ENCODE measurements at places on chromosomes 5 and 9. TPM values are rescaled to one million over a fixed set of nuclear protein-coding genes. Genes with fewer than 3 reads are reported as not detected.

GRCh38 chr9:130088051-130088450 lies 34.3 kb downstream of the GPR107 start:
- no peak for DNase-seq

DNA sequence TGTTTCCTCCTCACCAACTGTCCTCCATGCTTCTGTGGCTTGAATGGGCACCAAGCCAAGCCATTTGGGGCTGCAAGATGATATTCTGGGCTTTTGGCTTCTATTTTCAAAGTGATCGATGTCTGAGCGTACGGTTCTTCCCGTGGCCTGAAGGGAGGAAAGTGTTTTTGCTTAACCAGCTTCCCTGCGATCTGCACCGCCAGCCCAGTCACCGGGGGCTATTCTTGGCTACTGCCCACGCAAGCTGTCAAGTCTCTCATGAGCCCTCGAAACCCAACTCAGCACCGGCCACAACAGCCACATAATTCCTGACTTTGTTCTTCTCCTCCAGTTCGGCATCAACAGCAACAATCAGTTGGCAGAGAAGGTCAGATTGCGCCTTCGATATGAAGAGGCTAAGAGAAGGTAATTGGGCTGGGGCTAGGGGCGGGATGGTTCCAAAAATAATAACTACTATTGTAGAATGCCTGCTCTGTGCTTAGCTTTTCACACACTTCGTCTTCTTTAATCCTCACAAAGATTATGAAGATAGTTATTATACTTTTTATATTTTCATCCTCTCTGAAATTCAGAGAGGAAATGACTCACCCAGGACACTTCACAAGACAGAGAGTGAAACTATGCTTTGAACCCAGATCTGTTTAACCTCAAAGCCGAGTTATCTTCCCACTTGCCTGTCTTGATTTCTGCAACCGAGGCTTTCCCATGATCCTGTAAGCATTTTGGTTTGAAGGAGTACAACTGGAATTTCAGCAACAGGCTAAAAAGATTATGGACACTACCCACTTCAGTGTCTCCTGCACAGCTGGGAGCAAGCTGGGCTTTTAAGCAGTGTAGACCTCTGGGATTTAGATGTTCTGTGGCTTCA lies 76.4 kb upstream of the RARS1 start:
- no peak for DNase-seq

- no peak for DNase-seq
Observed at GRCh38 chr9:93291536-93292287, 107.8 kb downstream of the WNK2 start.

DNA sequence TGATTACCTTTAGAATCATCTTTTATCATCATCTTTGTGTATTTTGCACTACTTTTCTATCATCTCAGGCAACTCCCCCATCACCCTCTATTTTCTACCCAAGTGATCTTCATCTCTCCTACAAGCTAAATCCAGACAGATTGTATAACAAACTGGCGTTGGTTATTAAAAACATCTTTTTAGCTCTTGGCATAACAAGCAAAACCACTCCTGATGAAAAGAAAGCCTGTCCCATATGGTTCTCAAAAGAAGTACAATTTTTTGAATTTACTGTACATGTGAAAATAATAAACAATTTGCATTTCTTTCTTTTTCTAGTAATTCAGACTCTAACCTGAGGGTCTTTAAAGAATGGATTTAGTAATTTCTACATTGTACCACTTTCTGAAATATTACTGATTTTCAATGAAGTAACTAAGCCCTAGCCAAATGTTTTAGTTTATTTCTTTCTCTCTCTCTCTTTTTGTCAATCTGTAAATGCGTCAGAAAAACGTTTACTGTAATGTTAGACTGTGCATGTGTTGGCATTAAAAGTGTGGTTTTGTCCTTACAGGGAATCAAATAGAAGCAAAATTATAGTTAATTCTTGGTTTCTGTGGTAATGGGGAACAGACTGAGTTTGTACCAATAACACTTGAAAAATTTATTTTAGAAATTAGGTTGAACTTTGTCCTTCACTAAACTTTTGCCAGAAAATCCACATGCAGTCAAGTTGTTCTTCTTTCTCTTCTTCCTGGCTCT lies 52.5 kb upstream of the RPS23 start:
- no peak for DNase-seq

- no peak for DNase-seq
Observed at GRCh38 chr5:71637133-71637532, 50.0 kb downstream of the MCCC2 start.

DNA sequence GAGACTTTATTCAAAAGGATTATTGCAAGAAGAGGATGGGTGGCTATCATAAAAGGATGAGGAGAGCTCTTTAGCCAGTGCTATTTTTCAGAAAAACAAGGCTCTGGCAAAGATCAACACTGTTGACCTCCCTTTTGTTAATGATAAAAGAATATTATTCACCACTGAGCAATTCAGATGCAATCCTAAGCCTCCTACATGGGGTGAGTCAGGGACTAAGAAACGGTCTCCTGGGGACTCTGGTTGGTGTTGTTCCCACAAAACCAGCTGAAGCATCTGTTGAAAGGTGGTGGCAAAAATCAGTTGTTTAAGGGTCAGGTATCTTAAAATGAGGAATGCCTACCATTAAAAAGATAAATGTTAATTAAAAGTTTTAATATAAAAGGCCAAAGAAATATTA lies 7.7 kb upstream of the GCNT1 start:
- DNase-seq = no peak

DNA sequence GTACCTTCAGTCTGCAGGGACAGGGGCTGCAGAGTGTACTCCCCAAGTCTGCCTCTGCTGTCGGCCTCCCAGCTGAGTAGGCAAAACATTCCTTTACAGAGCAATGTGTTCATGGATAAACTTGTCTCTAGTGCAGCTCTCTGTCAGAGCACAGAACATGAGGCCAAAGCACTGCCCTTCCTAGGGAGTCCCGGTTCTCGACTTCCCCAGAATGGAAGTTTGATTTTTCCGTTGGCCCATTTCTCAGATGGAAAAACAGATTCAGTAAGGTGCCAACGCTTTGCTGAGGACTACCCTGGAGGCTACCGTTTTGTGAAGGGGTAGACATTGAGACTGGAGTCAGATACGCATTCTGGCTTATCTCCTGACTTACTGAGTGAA lies 422 bp upstream of the TRIM32 start:
- DNase-seq = no peak

GRCh38 chr5:63263411-63263810 lies 684.8 kb downstream of the LRRC70 start:
- no peak for DNase-seq

- DNase-seq = no peak
Observed at GRCh38 chr5:56323505-56323904, 90.4 kb upstream of the ANKRD55 start.

DNA sequence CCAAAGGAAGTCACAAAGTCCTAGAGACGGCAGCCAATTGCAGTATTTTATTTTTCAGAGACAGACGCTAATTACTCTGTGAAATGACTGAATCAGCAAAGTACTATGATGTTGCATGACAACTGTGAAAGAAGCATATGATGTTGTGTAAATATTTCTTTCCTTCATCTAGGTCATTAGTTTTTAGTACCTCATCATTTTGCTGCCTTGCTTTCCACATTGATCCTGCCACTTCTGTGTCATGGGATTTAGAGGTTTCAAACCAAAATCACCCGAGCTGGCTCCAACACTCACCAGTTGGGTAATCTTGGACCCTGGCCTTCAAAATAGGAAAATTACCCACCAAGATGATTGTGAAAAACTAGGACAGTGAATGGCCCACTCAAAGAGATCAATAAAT lies 585.2 kb downstream of the ACTL7B start:
- DNase-seq = no peak

GRCh38 chr9:99352826-99353225 lies 130.7 kb downstream of the SEC61B start:
- no peak for DNase-seq

- peak; percentile 94 for DNase-seq
Observed at GRCh38 chr9:136847826-136848392, 1.3 kb upstream of the PHPT1 start.

GRCh38 chr9:112554516-112554915 lies 67.9 kb downstream of the KIAA1958 start:
- DNase-seq = no peak

DNA sequence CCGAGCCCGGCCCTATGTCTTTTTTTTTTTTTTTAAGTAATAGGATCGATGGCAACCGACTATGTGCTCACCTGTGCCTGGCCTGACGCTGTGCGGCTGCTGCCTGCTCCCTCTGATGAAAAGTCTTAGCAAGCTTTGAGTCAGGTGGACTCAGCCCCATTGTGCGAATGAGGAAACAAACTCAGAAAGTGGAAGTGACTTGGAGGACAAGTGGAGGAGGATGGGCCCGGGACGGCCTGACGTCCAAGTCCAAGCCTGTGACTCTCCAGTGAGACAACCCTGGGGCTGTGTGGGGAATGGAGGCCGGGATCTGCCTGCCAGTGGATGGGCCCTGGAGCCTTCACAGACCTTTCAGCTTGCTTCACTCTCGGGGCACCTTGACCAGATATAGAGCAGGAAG lies 57.9 kb downstream of the EXD3 start:
- no peak for DNase-seq

GRCh38 chr5:68465133-68465532 lies 249.6 kb downstream of the PIK3R1 start:
- DNase-seq = no peak

DNA sequence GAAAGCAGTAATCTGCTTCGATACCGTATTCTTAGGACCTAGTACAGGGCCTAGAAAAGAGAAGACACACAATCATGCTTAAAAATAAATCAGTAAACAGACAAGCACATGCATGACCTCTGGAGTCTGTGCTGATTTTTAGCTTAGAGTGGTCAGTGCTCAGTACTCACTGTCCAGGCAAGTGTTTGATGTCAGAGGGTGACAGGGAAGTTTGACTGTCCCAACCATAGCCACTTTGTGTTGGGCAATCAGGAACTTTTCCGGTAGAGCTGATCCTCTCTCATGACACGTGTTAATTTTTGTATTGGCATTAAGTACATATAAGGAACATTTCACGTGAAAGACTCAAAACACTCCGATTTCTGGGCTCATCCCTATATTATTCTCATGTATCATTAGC lies 464.7 kb upstream of the KLF4 start:
- peak; percentile 67 for DNase-seq

DNA sequence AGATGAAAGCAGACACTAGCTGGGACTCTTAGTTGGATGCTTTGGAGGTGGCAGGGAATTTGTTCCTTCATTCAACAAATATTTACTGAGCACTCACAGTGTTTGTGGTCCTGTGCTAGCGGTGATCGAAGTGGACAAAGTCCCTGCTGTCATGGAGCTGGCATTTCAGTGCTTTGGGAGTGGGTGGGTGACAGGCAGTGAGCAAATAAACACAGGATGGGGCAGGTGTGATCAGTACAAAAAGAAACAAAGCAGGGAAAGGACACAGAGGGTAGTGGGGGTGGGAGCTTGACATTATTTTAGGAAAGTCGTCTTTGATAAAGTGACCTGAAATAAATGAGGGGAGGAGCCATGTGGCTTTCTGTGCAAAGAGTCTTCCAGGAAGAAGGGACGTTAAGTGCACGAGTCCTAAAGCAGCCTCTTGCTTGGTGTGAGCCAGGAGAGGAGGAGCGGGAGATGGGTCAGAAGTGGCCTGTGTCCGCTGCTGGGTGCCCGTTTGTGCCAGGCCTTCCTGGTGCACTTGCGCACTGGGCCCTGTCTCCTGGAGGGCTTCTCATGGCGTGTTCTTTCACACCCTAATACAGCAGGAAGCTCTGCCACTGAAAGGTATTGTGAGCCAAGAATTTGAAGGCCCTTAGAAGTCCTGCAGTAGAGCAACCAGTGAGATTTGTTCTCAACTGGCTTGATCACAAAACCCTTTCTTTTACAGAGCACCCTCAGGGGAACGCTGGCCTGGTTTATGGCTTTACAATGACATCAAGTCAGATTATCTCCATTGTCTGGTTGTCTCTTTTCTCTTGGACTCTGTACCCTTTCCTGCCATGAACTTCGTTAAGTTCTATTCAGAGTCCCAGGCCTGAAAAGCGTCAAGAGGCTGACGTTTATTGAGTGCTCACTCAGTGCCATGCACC lies 14.8 kb downstream of the NDST1 start:
- no peak for DNase-seq

- DNase-seq = no peak
Observed at GRCh38 chr5:93791518-93791972, 50.1 kb upstream of the POU5F2 start.

GRCh38 chr9:123369296-123369695 lies 13.3 kb downstream of the CRB2 start:
- DNase-seq = no peak

DNA sequence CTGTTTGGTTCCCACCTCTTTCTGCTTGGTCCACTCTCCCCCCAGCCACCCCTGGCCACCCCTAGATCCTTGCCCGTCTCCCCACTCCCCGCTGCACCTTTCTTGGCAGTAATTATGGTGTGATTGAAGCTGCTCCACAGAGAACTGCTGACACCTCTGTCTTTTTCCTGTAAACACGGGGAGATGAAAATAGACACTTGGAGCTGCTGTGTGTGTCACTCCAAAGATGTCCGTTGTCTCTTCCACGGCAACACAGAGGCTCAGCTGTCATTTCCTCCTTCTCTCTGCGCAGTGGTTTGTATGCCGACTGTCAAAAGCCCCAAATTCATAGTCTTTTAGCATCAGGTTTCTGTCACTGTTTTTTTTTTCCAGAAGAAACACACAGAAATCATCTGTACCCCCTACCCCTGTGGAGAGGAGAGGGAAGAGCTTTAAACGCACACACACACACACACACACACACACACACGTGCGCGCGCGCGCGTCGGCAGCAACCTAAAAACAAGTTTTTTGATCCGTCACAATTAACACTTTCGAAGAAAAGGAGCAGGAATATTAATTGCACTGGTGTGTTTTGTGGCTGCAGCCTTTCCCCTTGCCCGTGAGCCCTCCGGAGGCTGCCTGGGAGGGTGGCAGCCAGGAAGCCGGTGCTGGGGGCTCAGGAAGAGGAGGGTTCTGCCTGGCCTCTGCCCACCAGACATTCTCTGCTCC lies 39.8 kb downstream of the ASS1 start:
- no peak for DNase-seq

The IPO11 gene
- total RNA-seq = 11.8 TPM

The TAF11L10 gene
- total RNA-seq = not detected

The CAMK2A gene
- not detected for total RNA-seq

The CBY3 gene
- total RNA-seq = not detected

The SHOC1 gene
- total RNA-seq = not detected

The CCT5 gene
- total RNA-seq = 66.1 TPM

The PCA3 gene
- not detected for total RNA-seq

Measured in ascending aorta (tissue), 2 donors.